ENCODE measurements at places on chromosomes 7 and 10.
A peak's percentile ranks its signal among the peaks of the same experiment; 100 is the strongest.

DNA sequence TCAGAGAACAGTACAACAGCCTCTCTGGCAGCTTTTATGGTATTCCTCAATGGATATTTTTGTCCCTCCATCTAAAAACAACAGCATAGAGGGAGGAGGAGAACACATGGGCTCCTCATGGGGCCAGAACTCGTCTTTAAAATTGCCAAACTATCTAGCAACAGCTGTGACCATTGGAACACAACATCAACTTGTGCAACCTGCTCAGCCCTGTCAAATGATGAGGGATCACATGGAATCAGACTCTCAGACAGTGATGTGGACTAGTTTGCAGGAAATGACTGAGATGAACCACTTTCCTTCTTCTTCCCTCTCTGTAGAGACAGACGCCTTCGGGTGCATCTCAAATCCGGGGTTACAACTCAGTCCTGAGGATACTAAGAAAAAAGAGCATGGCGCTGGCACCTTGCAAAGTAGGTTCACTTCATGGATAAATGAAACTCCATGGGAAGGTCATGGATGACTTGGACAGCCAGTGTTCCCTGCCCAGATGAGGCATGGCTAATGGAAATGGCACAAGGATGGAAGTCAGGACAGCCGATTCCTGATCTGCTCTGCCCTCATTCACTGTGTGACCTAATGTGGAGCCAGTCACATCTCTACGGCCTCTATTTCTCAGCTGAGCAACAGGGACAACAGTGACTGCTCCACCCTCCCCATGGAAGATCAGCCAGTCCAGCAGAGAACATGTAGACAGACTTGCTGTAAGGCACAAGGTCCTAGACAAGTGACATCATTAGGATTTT lies 24.6 kb upstream of the DGKI start:
- no peak for DNase-seq

GRCh38 chr10:26440088-26440470 lies 1.9 kb downstream of the APBB1IP start:
- DNase-seq: no peak

- no peak for DNase-seq
These were observed 1.5 kb downstream of the LIPK start for GRCh38 chr10:88707429-88708155.

DNA sequence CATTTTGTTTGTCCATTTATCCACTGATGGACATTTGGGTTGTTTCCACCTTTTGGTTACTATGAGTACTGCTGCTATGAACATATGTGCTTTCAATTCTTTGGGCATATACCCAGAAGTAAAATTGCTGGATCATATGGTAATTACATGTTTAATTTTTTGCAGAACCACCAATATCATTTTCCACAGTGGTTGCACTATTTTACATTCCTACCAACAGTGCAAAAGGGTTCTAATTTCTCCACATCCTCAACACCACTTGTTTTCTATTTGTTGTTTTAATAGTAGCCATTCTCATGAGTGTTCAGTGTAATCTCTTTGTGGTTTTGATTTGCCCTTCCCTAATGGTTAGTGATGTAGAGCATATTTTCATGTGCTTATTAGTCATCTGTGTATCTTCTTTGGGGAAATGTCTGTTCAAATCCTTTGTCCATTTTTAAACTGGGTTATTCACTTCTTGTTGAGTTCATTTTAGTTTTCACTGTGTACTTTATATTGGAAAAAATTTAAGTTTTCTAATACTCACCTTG lies 101.9 kb downstream of the HIBADH start:
- DNase-seq: no peak

- DNase-seq: no peak
These were observed 38.8 kb downstream of the TMEM270 start for GRCh38 chr7:73899731-73900142.

DNA sequence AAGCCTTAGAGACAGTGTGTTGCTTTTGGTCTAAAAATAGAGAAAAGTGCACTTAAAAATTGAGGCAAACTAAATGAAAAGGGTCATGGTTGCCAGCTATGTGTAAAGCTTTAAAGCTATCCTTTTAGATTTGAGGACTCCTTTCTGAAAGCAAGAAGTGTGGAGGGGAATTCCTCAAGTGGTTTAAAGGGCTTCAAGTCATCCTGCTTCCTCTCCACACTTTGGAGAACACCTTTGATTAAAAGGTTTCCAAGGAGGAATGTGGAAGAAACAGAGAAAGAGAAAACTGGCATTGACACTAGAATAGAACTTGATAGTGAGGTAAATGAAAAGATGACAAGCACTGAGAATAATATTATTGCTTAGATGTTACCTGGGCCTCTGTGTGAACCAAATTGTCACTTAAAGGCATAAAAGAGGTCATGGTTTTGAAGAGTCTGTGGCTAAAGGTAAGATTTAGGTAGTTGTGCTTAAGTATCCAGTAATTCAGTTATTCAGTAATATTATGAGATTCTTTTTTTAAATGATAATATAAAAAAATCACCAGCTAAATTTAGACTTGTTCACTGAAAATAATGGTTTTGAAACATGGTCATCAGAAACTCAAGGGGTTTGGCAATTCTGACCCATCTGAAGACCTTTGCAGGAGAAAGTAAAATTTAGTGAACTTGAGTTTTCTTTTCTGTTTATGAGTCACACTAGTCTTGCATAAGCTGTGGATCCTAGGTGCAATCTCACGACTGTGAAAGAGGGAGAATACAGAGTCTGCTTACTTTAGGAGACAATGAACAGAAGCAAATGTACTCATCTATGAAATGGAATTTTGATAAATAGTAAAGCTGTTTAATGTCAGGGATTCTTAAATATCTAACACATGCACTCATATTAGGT lies 466.0 kb downstream of the KIF20B start:
- no peak for DNase-seq

GRCh38 chr7:22884911-22885788 lies 62.5 kb upstream of the TOMM7 start:
- no peak for DNase-seq

DNA sequence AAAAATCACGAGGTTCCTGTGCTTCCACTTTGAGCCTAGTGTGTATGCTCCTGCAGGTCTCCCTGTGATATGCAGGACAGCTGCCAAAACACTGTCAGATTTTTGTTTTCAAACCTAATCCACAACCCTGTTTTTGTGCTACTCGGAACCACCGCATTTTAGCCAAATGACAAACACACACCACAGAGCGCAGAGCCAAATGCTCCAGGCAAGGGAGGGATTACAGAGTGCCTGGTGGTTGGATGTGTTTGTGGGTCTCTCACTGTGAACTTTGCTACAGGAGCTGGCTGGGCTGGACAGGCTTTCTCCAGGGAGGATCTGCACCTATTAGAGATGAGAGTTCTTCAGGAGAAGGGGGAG lies 5.7 kb upstream of the RBM28 start:
- no peak for DNase-seq

GRCh38 chr10:93299195-93299594 lies 182.9 kb downstream of the MYOF start:
- no peak for DNase-seq

DNA sequence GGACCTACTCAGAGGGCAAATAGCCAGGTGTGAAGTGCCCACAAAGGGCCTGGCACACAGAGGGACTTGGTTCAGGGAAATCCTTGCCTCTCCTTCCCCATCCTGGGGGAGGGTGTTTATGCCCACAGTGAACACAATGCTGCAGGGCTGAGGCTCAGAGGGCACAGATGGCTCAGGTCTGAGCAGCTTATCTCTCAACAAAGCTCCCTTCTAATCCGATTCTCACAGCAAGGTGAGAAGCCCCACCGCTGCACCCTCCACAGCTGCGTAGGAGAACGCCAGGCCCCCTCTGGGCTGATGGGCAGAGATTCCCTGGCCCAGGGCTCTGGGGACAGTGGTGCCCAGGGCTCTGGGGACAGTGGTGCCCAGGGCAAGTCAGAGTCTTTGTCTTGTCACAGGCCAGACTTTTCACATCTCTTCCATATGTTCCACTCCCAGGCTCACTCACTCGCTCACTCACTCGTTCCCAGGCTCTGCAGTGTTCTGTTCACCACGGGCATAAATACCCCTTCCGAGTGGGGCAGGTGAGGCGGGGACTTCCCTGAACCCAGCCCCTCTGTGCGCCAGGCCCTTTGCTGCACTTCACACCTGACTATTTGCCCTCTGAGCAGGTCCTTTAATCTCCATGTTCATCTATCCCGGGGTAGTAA lies 8.7 kb upstream of the CDHR1 start:
- no peak for DNase-seq

- peak; percentile 32 for DNase-seq
These were observed 1.4 kb downstream of the KBTBD2 start for GRCh38 chr7:32890010-32890792.

- DNase-seq: no peak
These were observed 85.5 kb upstream of the PDE1C start for GRCh38 chr7:32155712-32156111.

- no peak for DNase-seq
These were observed 75.0 kb downstream of the GATA3 start for GRCh38 chr10:8129438-8129837.

- no peak for DNase-seq
These were observed 13.7 kb upstream of the DNTT start for GRCh38 chr10:96290368-96291133.

GRCh38 chr7:99080679-99081078 lies 63.2 kb downstream of the SMURF1 start:
- no peak for DNase-seq

- no peak for DNase-seq
These were observed 3.9 kb upstream of the SHH start for GRCh38 chr7:155816192-155816508.

Data from CD4-positive, alpha-beta T cell treated with Interleukin-17A for 4 hours (primary cell).